Tibial nerve (tissue), 4 donors: ENCODE measurements at places on chromosomes 6 and 20. TPM values are rescaled to one million over a fixed set of nuclear protein-coding genes. Genes with fewer than 3 reads are reported as not detected.
A peak's percentile ranks its signal among the peaks of the same experiment; 100 is the strongest.

TINAG gene
- not detected for total RNA-seq

- DNase-seq, result no peak
Measured at GRCh38 chr20:47701612-47702011, 83.7 kb downstream of the SULF2 start.

DNA sequence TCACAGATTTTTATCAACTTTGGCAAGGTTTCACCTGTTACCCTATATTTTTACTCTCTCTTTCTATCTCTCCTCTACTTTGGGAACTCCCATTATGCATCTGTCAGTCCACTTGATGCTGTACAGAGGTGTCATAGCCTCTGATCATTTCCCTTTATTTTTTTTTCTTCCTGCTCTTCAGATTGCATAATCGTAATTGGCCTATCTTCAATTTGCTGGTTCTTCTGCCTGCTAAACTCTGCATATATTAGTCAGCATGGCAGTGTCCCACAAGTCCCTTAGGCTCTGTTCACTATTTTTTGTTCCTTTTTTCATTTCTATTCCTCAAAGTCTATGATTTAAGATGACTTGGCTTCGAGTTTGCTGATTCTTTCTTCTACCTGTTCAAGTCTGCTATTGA, 44.7 kb upstream of the MICB start:
- no peak for DNase-seq

FAM162B gene
- total RNA-seq, result 16.4 TPM

TBX18 gene
- 31.8 TPM for total RNA-seq

DPM1 gene
- total RNA-seq, result 43.3 TPM

DNA sequence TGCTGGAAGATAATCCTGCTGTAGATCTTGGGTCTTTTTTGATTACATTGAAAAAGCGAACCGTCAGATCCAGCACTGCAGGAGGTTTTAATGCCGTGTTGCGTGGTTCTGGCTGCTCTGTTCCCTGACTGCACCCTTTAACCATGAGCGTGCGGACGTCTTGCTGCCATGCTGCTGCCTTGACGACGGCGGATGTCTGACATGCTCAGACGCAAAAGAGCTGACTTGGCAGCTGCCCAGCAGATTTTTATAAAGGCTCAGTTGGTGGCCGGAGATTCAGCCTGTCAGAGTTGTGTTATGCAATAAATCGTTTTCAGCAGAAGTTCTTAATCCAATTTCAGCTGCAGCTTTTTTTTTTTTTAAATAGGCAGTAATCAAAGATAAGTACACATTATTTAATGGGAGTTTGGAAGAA, 119.4 kb downstream of the JARID2 start:
- peak; percentile 51 for DNase-seq
